M059J (cell line): ENCODE measurements at places on chromosomes 1 and 21.

GRCh38 chr1:78168306-78168705, 122.5 kb downstream of the GIPC2 start:
- peak; percentile 75 for DNase-seq

GRCh38 chr1:46528297-46528955, 23.0 kb downstream of the KNCN start:
- DNase-seq: no peak

- no peak for DNase-seq
Observed at GRCh38 chr1:203450479-203451149, 25.0 kb upstream of the PRELP start.

DNA sequence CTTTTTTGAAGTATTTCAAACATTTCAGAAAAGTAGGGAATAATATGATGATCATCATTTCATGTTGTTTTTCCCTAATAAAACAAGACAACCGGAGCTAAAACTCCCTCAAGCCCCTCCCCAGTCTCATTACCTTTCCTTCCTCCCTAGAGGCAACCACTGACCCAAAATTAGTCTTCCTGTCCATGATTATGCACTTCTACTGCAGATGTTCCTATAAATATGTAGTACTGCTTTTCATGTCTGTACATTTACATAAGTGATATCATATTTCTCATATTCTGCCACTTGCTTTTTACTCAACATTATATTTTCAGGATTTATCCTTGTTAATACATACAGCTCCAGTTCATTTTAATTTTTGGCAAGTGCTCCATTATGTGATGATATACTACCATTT, 58.7 kb upstream of the GOLT1A start:
- no peak for DNase-seq

DNA sequence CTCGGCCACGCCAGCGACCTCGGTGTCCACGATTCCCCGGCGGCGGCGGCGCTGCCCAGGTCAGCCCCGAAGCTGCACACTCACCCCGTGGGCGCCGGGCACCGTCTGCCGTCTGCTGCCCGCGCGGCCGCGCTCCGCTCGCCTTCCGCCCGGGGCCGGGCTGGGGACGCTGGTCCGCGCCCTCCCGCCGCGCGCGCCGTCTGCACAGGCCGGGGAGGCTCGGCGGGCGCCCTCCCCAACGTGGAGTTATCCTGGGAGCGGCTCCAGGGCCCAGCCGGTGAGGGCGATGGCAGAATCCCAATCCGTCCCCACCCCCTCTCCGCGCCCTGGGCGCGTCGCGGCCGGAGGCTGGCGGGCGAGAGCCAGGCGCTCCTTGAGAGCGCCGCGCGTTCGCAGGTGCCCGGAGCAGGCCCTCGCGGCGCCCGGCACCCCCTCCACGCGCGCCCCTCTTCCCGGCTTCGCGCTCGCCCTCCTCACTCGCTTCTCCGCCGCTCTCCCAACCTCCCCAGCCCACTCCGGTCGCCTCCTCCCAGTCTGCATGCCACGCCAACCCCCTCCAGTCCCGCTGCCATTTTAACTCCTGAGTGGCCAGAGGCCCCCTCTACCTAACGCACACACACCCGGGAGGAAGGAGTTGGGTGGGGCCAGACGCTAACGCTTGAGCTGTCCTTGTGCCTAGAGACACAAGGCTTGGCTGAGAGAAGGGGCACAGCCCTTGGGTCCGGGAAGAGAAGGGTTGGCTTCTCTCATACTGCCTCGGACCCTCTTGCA, at the start of gene LRRN2:
Gene LRRN2, minus strand, starts transcription at position 503 of the 771 bp plus-strand sequence. CDS start 65,746 bp downstream, outside the sequence.
- no peak for DNase-seq

DNA sequence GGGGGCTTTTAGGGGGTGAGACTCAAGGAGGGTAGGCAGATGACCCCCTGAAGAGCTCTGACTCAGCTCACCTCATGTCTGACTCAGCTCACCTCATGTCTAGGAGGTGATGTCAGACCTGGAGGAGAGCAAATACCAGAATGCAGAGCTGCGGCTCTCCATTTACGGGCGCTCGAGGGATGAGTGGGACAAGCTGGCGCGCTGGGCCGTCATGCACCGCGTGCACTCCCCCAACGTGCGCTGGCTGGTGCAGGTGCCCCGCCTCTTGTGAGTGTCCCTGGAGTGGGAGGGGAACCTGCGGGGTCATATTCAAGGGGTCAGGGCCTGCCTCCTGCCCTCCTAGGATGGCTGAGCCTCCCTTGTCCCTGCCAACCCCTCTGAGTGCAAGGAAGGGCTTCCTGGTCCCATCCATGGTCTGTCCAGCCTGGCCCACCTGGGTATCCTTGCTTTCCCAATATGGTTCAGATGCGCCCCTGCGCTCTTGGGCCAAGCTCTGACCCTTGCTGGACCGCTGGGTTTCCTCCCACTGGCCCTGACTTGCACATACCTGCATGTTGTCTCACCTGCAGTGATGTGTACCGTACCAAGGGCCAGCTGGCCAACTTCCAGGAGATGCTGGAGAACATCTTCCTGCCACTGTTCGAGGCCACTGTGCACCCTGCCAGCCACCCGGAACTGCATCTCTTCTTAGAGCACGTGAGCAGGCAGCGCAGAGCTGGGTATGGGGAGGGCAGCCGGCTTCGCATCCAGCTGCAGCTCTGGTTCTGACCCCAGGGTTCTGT, 9.1 kb downstream of the AMPD2 start:
- DNase-seq: peak; percentile 70

GRCh38 chr1:19361611-19362147, 49.6 kb downstream of the SLC66A1 start:
- DNase-seq: no peak

GRCh38 chr1:19398309-19398760, 86.2 kb downstream of the SLC66A1 start:
- peak; percentile 97 for DNase-seq

DNA sequence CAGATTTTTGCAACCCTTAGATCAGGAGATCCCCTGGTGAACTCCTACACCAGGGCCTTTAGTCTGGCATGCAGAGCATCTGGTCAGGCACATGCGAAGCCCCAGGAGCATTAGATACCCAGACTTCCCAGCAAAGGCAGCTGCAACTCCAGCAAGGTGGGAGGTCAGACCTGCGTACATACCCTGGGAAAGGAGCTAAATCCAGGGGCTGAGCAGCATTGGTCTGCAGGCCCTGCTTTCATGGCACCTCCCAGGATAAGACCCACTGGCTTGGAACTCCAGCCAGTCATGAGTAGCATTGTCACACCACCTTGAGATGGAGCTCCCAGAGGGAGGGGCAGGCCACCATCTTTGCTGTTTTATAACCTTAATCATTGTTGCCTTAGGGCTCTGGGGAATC, 92.3 kb downstream of the KCNT2 start:
- DNase-seq: no peak

- DNase-seq: no peak
Observed at GRCh38 chr1:183424691-183425090, 6.5 kb upstream of the NMNAT2 start.

GRCh38 chr1:47986761-47987200, 10.4 kb downstream of the TRABD2B start:
- DNase-seq: no peak

DNA sequence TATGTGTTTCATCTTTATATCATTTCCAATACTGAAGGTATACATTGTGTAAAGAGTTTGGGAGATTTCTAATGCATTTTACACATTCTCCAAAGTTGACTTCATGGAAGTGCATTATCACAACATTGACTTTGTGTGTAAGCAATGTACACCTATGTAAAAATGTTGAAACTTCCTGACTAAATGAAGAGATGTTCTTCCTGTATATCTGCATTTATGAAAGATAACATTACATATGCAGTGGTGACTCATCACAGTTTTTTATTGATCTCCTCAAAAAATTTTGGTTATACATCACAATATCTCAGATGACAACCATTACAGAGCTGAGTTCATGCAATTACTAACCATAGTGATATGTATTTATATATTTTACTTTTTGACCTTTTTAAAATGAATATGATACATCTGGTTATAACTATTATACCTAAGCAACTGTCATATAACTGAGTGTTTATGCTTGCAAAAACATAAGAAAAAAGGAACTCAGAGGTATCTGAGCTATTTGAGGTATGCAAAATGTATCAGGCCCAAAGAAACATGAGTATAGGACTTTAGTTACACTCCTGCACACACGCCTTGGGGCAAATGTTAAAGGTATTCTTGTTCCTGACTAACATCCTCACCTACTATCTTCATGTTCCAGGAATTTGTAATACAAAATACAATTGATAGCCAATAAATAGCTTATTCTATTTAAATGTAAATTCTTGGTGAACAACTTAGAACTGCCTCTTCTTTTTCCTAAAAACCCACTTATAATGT, 88.2 kb upstream of the OLFM3 start:
- DNase-seq: no peak

- DNase-seq: peak; percentile 92
Observed at GRCh38 chr21:33884376-33885171, 31.0 kb downstream of the ATP5PO start.

DNA sequence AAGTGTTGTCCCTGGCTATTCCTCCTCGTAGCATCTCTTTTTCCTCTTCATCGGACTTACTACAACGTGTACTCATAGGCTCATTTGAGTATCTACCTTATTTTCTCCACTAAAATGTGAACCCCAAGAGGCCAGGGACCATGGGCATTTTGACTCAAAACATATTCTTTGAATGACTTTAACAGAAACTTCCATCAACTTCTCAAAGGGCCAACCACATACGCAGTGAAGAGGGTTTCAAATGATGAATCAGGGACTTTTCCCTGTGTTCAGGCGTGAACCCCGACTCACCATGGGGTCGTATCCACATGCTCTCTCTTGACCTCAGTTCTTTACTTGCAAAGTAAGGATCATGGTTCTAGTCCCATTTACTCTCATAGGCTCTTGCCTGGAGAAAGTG, 20.2 kb upstream of the GPR137B start:
- DNase-seq: no peak

- peak; percentile 56 for DNase-seq
Observed at GRCh38 chr1:171468120-171468750, 17.1 kb upstream of the PRRC2C start.

DNA sequence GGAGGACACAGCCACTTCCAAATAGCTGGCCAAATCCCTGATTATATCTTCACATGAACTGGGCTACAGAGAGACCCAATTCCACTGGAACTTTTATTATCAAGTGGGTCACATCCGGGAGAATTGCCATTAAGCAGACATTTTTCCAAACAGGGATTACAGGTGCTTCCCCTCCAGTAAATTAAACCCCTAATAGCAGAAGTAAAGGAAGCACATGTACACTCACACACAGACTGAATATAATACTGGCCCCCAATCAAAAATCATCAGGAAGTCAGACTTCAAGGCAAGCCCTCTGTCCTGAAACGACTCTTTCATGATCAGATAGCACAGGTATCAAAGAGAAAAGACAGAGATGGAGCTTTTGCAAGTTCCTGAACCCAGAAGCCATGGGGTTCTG, 118.6 kb upstream of the PPP2R5A start:
- DNase-seq: no peak

GRCh38 chr1:110743397-110743796, 68.7 kb upstream of the KCNA3 start:
- no peak for DNase-seq

GRCh38 chr1:240344918-240345317, 253.2 kb downstream of the FMN2 start:
- DNase-seq: peak; percentile 29

DNA sequence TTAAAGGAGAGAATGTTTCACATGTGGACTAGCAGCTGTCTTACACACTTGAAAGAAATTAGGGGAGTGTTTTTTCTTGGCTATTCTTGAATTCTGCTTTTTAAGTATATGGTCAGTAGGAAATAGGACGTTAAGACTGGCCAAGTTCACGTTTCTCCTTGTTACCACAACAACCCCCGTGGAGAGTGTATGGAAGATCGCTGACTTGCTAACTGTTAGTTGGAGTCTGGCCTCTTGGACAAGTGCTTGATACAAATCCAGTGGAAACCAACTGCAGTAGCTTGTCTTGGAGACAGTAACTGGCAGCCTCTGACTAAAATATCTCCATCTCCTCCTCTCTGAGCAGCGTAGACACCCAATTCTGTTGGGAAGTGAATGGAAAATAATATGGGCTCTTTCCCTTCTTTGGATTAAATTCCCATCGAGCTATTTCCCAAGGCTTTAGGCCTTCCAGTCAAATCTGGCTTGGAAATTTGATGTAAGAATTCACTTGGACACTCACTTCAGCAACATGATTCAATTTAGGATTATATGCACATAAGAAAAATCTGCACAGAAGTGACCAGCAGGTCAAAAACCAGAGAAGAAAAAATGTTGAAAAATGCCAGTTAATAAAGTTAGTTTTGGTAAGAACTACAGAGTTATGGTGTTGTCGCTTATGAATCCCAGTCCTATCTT, 3.6 kb upstream of the NFIA start:
- no peak for DNase-seq

- no peak for DNase-seq
Observed at GRCh38 chr21:35072960-35073359, 23.9 kb upstream of the RUNX1 start.

DNA sequence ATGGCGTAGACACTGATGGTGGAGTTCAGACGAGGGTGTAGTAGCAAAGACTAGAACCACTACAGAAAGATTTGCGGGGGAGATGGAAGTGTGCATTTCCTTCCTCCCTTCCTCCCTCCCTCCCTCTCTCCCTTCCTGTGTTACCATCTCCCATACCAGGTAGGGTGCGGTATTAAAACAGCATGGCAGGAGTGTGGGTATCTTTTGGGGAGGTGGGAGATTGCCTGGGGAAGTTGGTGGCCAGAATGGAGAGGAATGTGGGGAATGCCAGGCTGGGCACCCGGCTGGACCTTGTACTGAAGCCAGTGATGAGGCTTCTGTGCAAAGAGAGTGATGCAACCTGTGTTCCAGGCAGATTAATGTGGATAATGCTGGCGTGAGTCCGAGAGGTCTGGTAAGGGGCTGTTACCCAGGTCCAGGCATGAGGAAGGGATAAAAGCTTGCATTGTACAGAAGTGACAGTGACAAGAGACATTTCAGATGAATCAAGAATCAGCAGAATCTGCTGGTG, 30.3 kb upstream of the PPP2R5A start:
- no peak for DNase-seq

DNA sequence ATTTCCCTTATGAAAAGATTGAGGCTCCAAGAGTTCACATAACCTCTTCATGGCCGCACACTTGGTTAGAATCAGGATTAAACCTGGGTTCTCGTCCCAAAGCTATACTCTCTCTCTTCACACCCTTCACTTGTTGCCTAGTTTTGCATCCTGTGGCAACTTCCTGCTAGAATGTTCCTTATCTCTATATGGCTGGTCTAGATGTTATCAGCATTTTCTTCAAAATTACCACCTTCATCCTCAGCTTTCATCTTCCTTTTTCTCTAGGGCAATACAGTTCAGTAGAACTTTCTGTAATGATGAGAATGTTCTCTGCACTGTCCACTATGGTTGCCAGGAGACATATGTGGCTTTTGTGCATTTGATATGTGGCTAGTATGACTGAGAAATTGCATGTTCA, 31.1 kb upstream of the BCAR3 start:
- DNase-seq: no peak

- DNase-seq: no peak
Observed at GRCh38 chr21:20592463-20592862, 405.7 kb upstream of the NCAM2 start.

DNA sequence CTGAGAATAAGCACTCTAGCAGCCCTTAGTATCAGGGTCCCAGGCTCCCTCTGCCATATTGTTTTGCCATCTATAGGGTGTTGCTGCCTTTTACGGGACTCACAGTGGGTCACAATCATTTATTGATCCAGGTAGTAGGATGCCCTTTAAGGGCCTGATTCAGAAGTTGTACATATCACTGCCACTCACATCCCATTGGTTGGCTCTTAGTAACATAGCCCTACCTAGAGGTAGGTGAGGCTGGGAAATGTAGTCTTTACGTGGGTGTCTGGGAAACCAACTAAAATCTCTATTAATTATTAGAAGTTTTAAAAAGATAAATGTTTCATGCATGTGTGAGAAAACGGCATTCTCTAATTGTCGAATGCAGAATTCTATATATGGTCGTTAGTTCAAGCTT, 78.8 kb upstream of the ATP5PO start:
- no peak for DNase-seq

- peak; percentile 62 for DNase-seq
Observed at GRCh38 chr1:182604175-182605164, at the start of gene RGS16. Gene RGS16 (minus strand): TSS chr1:182604389. CDS start chr1:182604259, 130 bp downstream.
